SK-MEL-5 (cell line): ENCODE measurements at places on chromosomes 5 and 9.

- no peak for DNase-seq
These were observed 29.8 kb downstream of the WDR36 start for GRCh38 chr5:111121926-111122325.

DNA sequence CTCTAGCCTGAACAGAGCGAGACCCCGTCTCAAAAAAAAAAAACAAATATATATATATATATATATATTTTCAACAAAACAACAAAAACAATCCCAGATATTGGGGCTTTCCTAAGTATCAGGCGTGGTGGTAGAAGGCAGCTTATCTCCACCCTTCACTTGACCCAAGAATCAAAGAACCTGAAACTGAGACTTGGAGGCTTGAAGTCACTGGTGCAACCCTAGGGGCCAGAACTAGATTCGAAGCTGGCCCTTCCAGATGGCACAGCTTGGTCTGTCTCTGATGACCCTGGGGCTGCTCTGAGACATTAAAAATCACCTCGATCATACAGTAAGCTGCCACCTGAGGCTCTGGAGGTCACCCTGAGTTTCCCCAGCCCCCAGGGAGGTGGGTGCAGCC is 1.3 kb upstream of the KCNMB1 start:
- DNase-seq: no peak

DNA sequence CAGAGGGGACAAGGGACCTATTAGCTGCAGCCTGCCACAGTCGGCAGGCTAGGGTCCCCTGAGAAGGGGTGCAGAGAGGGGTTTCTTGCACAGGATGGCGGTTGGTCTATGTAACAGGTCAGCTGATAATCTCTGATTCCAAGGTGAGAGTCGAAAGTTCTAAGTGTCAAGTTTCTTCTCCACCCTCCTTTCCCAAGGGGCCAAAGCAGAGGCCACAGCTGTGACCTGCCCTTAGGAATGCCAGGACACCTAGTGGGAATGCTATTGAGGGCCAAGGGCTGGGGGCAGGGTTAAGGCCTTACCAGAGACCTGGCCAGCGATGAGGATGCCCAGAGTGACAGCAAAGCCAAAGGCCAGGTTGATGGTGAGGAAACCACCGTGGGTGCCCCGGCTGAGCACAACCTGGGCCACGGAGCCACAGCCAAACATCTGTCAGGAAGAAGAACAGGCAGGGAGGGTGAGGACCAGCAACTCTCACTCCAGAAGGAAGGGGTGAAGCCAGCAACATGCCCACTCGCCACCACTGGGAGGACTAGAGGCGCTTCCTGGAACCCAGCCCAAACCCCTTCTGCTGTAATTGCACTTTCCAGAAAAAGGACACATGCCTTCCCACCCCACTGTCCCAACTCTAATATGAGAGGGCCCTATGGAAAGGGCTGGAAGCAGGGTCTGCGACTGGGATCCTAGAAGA is 3.8 kb downstream of the AQP3 start:
- no peak for DNase-seq

- DNase-seq: no peak
These were observed 9.0 kb downstream of the EGFLAM start for GRCh38 chr5:38267372-38267771.

GRCh38 chr9:136668983-136669790 is 6.5 kb downstream of the EGFL7 start:
- DNase-seq: peak; percentile 26

DNA sequence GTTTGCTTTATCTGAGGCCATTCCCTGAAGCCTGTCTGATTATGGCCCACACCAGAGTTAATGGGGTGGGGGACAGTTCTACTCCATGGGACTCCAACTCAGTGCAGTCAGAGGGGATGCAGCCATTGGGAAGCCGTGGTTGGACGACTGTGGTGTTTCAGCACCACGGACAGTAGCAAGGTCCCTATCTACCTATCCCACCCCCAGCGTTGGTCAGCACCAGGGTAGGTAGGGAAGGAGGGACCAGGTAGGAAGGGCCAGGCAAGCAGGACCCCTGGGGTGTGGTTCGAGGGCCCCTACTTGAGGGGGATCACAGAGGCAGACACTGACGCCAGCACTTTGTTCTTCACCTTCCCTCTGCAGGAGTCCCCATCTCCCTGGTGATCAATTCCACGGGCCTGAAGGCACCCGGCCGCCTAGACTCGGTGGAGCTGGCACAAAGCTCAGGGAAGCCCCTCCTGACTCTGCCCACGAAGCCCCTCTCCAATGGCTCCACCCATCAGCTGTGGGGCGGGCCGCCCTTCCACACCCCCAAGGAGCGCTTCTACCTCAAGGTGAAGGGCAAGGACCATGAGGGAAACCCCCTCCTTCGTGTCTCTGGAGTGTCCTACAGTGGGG is 33.2 kb downstream of the HMCN2 start:
- DNase-seq: no peak

- DNase-seq: no peak
These were observed 330.0 kb upstream of the CHD1 start for GRCh38 chr5:99258819-99259218.

DNA sequence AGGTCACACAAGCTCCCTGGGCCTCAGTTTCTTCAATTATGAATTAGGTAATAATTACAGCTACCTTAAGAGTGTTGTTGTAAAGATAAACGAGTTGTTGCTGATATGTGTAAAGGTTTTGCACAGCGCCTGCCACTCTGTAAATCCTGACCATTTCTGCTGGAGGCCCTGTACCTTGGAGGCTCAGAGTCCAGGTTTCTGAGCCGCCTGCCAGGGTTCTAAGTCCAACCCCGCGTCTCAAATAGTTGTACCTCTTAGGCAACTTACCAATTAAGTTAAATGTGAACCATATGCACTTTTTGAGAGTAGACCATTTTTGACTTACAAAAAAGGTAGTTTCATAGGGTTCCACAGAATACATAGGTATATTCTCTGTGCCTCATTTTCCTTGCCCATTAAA is 156.8 kb upstream of the KLF9 start:
- DNase-seq: no peak

DNA sequence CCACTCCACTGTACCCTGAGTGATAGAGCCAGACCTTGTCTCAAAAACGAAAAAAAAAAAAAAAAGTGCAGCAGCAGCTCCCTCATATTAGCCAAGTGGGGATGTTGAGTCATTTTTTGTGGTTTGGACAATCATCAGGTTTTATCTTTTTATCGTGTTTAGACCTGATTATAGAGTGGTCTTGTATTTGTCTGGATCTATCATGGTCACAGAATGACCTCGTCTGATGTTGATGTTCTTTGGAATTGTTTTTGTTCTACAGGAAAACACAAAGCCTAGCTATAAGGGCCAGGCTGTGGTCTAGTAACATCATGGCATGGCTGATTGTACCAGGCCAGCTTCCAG is 1.6 kb upstream of the FBXW11 start:
- DNase-seq: no peak

DNA sequence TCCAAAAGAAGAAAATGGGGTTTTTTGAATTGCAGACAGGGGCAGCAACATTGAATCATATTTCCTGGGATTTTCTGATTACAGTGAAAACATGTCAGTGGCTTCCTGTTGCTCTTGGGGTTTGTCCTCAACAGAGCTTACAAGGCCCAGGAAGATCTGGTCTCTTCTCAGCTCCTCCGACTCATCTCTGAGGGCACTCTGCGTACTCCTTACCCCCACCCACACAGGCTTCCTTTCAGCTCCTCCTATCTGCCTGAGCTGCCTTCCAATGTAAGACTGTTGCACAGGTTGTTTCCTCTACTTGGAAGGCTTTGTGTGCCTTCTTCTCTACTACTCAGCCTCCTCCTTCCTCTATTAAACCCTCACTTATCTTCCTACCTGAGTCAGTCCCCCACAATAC is 245.1 kb upstream of the MEF2C start:
- no peak for DNase-seq

- no peak for DNase-seq
These were observed 8.6 kb downstream of the DMRTA1 start for GRCh38 chr9:22455181-22455580.

DNA sequence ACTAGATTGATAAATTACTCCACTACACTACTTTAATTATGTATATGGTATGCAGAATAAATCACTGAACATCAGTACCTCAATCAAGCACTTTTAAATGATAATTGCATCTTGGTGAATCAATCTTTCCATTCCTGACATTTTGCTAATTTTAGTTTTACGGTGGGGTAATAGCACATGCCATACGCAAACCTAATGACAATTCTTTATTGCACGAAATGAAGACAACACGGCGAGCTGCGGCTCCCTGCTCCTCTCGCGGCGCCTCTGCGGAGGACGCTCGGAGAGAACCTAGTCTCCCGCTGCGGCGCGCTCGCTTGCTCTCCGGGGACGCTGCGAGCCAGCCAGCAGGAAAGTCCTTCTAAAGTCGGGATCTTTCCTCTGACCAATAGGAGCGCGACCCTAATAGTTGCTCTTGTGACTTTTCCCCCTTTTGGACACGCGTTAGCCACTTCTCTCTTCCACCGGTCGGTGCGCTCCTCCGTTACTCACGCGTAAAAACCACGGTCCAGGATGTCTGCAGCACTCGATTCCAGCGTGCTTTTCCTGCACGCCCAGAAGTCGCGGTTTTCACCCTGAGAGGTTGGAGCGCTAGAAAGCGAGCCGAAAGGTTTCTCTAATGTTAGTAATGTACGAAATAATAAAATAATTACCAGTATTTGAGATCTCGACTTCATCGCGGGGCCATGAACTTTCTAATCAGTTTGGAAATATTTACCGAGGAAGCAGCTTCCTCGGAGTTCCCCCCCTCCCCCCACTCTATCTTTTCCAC is 1.0 kb upstream of the MEF2C start:
- peak; percentile 82 for DNase-seq

- DNase-seq: peak; percentile 65
These were observed 48.8 kb downstream of the FANCC start for GRCh38 chr9:95268681-95269080.

DNA sequence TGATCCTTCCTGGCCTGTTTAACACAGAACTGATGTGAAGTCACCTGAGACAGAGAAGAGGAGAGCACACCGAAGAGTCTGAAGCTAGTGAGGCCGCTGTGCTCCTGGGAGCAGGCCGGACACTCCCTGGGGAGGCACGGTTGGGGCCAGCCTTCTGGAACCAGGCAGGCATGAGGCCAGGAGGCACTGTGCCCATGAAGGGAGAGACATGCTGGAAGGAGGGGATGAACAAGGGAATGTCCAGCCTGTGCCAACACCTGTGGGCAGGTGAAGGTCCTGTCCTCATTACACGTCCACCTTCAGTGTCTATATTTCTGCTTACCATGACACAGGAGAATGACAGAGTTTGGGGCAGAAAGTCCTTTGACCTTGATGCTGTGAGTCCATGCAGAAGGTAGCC is 183.8 kb upstream of the S1PR3 start:
- no peak for DNase-seq

DNA sequence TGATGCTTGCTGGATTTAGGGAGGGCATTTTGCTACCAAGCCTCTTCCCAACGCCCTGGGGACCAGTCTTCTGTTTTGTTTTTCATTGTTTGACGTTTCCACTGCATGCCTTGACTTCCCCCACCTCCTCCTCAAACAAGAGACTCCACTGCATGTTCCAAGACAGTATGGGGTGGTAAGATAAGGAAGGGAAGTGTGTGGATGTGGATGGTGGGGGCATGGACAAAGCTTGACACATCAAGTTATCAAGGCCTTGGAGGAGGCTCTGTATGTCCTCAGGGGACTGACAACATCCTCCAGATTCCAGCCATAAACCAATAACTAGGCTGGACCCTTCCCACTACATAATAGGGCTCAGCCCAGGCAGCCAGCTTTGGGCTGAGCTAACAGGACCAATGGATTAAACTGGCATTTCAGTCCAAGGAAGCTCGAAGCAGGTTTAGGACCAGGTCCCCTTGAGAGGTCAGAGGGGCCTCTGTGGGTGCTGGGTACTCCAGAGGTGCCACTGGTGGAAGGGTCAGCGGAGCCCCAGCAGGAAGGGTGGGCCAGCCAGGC is 23.0 kb downstream of the PCDHGC5 start:
- no peak for DNase-seq

DNA sequence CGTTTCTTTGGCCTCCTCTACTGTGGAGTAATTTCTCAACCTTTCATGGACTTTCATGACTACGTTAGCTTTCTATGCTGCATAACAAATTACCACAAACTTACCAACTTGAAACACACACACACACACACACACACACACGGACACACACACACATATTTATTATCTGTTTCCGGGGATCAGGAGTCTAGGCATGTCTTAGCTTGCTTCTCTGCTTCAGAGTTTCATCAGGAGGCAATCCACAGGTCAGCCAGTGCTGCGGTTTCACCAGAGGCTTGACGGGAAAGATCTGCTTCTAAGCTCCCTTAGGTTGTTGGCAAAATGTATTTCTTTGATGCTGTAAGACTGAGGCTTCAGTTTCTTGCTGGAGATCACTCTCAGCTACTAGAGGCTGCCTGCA is 59.0 kb upstream of the C9orf72 start:
- no peak for DNase-seq

- peak; percentile 91 for DNase-seq
These were observed 139.6 kb downstream of the RASEF start for GRCh38 chr9:82923092-82923911.

GRCh38 chr9:89145097-89145496 is 33.5 kb downstream of the SHC3 start:
- DNase-seq: no peak

DNA sequence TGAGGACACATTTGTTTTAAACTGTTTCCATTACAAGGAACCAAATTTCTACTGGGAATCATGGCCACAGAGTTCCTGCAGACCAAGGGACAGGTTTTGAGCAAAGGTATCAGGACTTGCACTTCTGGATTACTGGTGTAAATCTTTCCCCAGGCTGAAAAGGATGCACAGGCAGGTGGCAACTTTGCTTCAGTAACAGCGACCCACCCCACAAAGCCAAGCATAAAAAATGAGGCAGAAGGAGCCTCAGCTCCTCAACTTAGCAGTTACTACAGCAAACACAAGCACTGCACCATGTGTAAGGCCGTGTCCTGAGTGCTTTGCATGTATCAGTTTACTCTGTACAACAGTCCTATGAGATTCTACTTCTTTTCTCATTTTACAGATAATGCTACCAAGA is 251.9 kb downstream of the EBF1 start:
- DNase-seq: no peak

GRCh38 chr5:88503041-88503345 is 234.3 kb upstream of the TMEM161B start:
- DNase-seq: peak; percentile 43

DNA sequence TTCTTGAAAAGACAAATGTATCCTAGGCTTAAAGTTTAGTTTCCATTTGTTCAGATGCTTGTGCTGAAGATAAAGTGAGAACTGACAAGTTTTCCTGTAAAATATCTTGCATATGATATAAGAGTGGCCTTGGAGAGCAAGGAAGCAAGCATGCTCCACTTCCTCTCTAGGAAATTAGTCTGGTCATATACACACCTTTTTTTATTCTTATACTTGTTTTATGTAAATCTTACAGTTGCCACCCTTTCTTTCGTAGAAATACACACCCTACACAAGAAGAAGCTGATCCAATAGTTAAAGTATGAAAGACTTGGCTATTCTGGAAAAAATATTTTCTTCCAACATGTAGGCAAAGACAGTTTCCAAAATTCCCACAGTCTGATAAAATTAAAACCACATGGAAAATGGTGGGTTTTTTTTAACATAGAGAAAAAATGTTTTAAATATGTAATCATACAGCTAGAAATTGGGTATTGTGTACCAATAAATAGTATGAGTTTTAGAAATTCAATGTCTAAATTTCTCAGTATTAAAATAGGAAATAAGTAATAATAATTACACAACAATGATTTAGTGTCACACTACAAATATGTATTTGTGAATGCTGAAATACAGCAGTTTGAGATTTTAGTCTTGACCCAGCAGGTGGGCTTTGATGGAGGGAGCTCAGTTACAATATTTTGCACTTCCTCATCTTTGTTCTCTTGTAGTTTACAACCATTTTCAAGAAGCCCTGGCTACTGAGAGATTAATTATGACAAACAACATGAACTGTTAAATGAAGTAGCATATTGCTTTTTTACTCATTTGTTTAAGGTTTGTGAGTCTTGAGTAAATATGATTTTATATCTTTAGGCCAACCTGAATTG is 185.7 kb upstream of the GNA14 start:
- DNase-seq: no peak
